NCI-H446 (cell line): ENCODE measurements at places on chromosomes 13 and 19.
A peak's percentile ranks its signal among the peaks of the same experiment; 100 is the strongest.

GRCh38 chr19:45253396-45254027 is 2.4 kb downstream of the MARK4 start:
- DNase-seq: no peak

- DNase-seq: no peak
These were observed 384.5 kb downstream of the IRS2 start for GRCh38 chr13:109401891-109402290.

GRCh38 chr13:99051768-99052455 is 74.0 kb upstream of the DOCK9 start:
- no peak for DNase-seq

GRCh38 chr19:5354403-5354802 is 13.8 kb upstream of the PTPRS start:
- DNase-seq: peak; percentile 16

GRCh38 chr13:83295686-83296085 is 586.6 kb downstream of the SLITRK1 start:
- DNase-seq: no peak
